ENCODE measurements at places on chromosomes 12 and 14. TPM values are rescaled to one million over a fixed set of nuclear protein-coding genes. Genes with fewer than 3 reads are reported as not detected.
A peak's percentile ranks its signal among the peaks of the same experiment; 100 is the strongest.

GRCh38 chr14:105311838-105312237, 2.7 kb upstream of the PACS2 start:
- no peaks in the 10 kb centered on the region for H3K27me3 ChIP-seq
- no peak for DNase-seq
- peaks cover 13% of the 10 kb centered on the region for H3K4me1 ChIP-seq
- H3K4me3 ChIP-seq, result no peak overlapping the region
- no peak overlapping the region for H3K27ac ChIP-seq
- H3K36me3 ChIP-seq, result no peaks in the 10 kb centered on the region

GRCh38 chr12:122021822-122022392, at the start of gene BCL7A:
Gene BCL7A (plus strand): TSS chr12:122021884. CDS start chr12:122022092, 208 bp downstream.
- H3K4me3 ChIP-seq, result peak within 1 kb of the TSS; percentile 76
- no peaks in the 10 kb centered on the region for H3K27me3 ChIP-seq
- peak within 1 kb of the TSS; percentile 76 for H3K27ac ChIP-seq

GRCh38 chr14:65297744-65298143, 114.8 kb upstream of the FUT8 start:
- no peaks in the 10 kb centered on the region for H3K27me3 ChIP-seq
- no peak overlapping the region for H3K4me3 ChIP-seq
- no peaks in the 10 kb centered on the region for H3K36me3 ChIP-seq
- DNase-seq, result no peak
- no peak overlapping the region for H3K27ac ChIP-seq

DNA sequence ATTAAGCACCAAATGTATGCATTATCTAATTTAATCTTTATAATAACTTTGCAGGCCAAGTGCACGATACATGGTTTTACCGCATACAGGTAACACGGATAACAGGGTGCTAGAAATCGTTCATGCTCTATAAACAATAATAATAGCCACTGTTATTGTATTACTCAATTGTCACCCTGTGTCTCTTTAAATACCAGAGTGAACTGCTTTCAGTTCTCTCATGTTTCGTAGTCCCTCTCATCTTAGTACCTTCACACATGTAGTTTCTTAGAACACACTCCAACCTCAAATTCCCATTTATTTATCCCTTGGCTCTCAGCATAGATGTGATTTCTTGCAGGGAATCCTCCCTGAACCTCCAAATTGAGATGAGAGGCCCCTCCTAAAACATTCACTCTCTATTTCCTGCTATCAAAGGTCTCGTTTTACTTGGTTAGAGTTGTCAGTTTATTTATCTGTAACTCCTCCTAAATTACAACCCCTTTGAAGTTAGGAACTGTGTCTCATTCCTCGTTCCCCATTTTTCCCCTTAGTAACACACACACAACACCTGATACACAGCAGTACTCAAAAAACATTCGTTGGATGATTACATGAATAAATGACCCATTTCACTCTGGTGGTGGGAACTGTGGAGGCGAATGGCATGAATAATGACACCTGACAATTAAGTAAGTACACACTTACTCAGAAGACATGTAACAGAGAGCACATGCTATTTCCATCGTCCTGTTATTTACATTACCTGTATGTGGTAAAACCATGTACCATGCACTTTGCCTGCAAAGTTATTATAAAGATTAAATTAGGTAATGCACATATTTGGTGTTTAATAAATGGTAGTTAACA, 134.6 kb downstream of the BTG1 start:
- H3K27ac ChIP-seq, result no peak overlapping the region
- DNase-seq, result no peak
- H3K4me3 ChIP-seq, result no peak overlapping the region
- no peaks in the 10 kb centered on the region for H3K36me3 ChIP-seq
- H3K27me3 ChIP-seq, result no peaks in the 10 kb centered on the region
- H3K4me1 ChIP-seq, result no peaks in the 10 kb centered on the region

The GUCY2C gene
- total RNA-seq, result not detected

The PSMB5 gene
- total RNA-seq, result 64.8 TPM

DNA sequence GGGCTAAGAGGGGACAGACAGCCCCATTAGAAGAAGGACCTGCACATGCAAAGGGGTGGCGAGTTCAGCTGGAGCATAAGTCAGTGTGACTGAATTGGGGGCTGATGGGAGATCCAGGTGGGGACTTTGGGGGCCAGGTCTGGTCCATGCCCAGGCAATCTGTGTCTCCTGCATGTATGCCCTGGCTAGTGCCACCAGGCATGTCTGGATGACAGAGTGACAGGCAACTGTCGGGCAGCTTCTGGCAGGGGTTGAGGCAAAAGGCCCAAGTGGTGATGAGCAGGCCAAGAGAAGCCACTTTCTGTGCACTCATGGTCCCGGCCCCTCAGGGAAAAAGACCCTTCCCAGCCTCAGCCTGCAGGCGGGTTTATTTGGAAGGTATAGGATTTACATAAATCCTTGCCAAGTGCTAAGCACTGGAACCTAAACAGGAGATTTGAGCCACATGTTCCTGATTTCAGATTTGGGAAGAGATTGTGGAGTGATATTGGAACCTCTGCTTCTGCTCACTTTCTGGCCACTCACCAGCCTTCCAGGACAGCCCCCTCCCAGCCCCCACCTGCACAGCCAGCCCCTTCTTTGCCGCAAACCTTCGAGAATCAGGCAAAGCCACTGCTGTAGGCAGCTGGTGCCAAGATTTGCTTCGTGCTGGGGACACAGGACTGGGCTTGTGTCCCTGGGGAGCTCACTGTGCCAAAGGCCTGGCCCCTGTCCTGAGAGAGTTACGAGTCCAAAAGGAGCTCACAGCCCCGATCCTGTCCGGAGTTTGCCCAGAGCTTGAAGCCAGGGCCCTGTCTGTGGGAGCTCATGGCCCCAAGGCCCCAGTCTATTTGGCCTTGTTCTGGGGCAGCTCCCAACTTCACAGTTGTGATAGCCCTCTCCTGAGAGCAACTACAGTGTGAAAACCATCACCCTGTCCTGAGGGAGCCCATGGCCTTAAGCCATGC, 232.5 kb upstream of the RTL1 start:
- H3K27ac ChIP-seq, result no peak overlapping the region
- H3K27me3 ChIP-seq, result peaks cover 3% of the 10 kb centered on the region
- no peaks in the 10 kb centered on the region for H3K36me3 ChIP-seq
- no peaks in the 10 kb centered on the region for H3K4me1 ChIP-seq

DNA sequence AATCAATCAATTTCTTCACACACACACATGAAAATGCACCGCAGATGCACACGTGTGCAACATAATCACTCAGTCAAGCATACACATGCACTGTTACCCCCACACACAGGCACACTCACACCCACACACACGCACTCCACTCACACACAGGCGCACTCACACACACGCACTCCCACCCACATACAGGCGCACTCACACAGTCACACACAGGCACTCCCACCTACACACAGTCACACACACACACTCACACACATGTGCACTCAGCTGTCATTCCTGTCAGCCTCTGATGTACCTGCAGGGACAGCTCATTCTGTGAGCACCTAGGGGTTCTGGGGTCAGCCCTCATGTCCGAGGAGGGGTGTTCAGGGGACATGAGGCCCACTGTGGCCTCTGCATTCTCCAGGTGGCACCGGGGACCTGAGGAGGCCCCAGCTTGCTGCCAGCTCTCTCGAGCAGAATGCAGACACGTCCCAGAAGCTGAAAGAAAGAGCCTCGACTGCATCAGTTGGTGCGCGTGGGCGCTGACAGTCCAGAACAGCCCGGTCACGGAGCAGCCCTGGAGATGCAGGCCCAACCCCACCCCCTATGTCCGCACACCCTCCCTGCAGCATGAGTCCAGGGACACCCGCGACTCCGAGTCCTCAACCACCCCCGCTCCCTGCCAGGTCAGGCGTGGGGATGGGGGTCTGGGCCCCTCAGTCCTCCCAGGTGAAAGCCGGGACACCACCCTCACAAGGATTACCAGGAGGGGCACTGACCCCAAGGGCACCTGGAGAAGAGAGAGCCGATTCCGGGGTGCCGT, 69.3 kb downstream of the NOC4L start:
- no peak overlapping the region for H3K27ac ChIP-seq
- H3K36me3 ChIP-seq, result no peaks in the 10 kb centered on the region

The ESPL1 gene
- total RNA-seq, result 6.7 TPM

The NYNRIN gene
- total RNA-seq, result 16.1 TPM

GRCh38 chr12:45284096-45284901, 68.4 kb downstream of the ANO6 start:
- H3K4me1 ChIP-seq, result peaks cover 6% of the 10 kb centered on the region
- no peak for DNase-seq
- peaks cover 1% of the 10 kb centered on the region for H3K36me3 ChIP-seq
- H3K27ac ChIP-seq, result no peak overlapping the region
- no peaks in the 10 kb centered on the region for H3K27me3 ChIP-seq

The IFNG gene
- 0.49 TPM for total RNA-seq

The PRDM4 gene
- total RNA-seq, result 23.2 TPM

The HPD gene
- total RNA-seq, result 4.0 TPM

DNA sequence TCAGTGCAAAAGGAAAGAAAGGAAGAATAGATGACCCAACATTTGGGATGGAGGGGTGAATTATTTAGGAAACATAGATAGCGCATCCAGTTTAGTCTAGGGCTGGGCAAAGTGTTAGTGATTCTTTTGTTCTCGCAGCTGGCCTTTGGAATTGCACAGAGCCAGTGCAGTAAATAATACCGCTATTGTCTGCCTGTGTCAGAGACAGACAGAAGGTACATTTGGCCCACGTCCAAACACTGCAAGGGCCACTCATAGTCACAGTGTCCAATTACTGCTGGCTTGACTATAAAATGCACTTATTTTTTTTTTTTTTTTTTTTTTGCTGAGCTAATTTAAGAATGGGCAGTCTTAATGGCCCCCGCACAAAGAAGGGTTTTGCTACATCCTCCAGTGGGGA, 638.6 kb downstream of the BCL11B start:
- no peak for DNase-seq
- no peaks in the 10 kb centered on the region for H3K36me3 ChIP-seq
- no peak overlapping the region for H3K27ac ChIP-seq
- H3K4me1 ChIP-seq, result no peaks in the 10 kb centered on the region

- H3K27ac ChIP-seq, result no peak overlapping the region
- peaks cover 11% of the 10 kb centered on the region for H3K27me3 ChIP-seq
- no peak for DNase-seq
- H3K36me3 ChIP-seq, result no peaks in the 10 kb centered on the region
- H3K4me3 ChIP-seq, result no peak overlapping the region
- no peaks in the 10 kb centered on the region for H3K4me1 ChIP-seq
These were observed 98.0 kb downstream of the GCH1 start for GRCh38 chr14:54804538-54805041.

The UNC79 gene
- 0.25 TPM for total RNA-seq

DNA sequence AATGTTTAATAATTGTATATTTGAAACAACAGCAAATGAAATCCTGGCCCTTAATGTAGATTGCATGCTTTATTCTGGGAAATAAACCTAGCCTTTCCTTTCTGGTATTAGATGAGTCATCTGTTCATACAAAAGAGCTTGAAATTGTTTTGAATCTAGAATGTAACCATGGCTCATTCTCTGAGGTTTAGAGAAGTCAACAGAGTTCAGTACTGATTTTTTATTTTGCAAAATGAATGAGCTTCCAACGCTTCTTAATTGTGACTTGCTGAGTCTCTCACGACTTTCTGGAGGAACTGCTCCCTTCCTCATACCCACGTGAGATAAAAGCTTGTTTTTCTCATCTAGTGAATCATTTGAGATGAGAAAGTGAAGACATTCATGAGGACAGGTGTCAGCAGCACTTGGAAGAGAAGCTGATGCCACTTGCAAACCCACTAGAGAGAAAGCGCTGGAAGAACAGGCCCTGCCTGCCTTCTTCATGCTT, 509.6 kb downstream of the VRK1 start:
- no peak for DNase-seq
- H3K27me3 ChIP-seq, result no peaks in the 10 kb centered on the region
- H3K4me1 ChIP-seq, result no peaks in the 10 kb centered on the region

The PTPRO gene
- total RNA-seq, result 11.7 TPM

GRCh38 chr14:95886366-95887056, 9.9 kb downstream of the TUNAR start:
- no peak for DNase-seq
- no peak overlapping the region for H3K4me3 ChIP-seq
- H3K4me1 ChIP-seq, result no peaks in the 10 kb centered on the region
- peaks cover 1% of the 10 kb centered on the region for H3K27me3 ChIP-seq
- H3K27ac ChIP-seq, result no peak overlapping the region

- H3K36me3 ChIP-seq, result no peaks in the 10 kb centered on the region
- H3K4me1 ChIP-seq, result no peaks in the 10 kb centered on the region
- peaks cover 2% of the 10 kb centered on the region for H3K27me3 ChIP-seq
- no peak overlapping the region for H3K4me3 ChIP-seq
- no peak for DNase-seq
- no peak overlapping the region for H3K27ac ChIP-seq
These were observed 41.1 kb downstream of the GLRX5 start for GRCh38 chr14:95575840-95576473.

DNA sequence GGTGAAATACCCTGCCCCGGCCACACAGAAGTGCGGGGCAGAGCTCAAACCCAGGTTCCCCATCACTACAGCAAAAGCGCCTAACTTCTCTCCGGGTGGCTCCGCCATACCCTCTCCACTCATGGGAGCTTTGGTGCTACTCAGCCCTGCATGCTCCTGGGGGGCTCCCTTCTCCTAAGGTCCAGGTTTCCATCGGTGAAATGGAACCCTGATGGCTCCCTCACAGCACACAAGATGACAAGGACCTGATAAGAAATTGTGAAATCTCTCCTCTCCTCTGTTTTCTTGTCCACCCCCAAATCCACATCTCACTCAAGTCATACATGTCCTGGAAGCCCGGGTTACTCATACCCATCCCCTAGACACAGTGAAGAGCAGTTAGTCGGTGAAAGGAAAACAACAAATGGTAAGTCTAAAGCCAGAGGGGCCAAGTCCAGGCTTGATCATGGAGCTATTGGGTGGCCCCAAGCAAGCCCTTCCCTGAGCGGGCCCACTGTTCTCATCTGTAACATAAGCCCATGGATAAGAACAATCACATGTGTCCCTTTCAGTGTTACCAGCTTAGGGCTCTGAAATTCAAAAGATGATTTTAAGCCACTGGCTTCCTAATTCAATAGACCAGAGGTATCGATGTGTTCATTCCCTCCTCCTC, 317.5 kb downstream of the BCL11B start:
- no peak overlapping the region for H3K27ac ChIP-seq
- no peak overlapping the region for H3K4me3 ChIP-seq
- no peaks in the 10 kb centered on the region for H3K36me3 ChIP-seq
- H3K4me1 ChIP-seq, result peaks cover 14% of the 10 kb centered on the region
- H3K27me3 ChIP-seq, result no peaks in the 10 kb centered on the region

The PPP2R5E gene
- total RNA-seq, result 41.2 TPM

The MYF6 gene
- not detected for total RNA-seq

GRCh38 chr14:71267691-71268090, 360.4 kb downstream of the PCNX1 start:
- DNase-seq, result peak; percentile 34
- no peak overlapping the region for H3K27ac ChIP-seq
- no peaks in the 10 kb centered on the region for H3K27me3 ChIP-seq

DNA sequence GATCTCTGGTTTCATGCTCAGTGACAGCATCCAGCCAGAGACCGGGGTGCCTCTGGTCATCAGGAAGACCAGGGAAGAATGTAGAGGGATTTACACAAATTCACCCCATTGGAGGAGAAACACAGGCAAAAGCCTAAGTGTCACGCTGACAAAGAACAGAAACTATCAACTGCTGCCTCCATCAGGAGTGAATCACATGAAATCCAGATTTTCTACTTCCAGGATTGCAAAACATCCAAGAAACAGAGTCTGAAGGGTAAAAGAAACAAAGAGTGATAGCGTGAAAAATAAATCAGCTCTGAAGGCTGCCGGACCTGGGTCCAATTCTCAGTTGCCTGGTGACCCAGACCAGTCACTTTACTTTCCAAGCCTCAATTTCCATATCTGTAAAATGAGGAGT, 136.1 kb upstream of the MAP1LC3B2 start:
- no peak overlapping the region for H3K27ac ChIP-seq

GRCh38 chr12:5403411-5403810, 28.5 kb upstream of the NTF3 start:
- no peaks in the 10 kb centered on the region for H3K4me1 ChIP-seq
- H3K36me3 ChIP-seq, result no peaks in the 10 kb centered on the region
- H3K27ac ChIP-seq, result no peak overlapping the region
- peaks cover 19% of the 10 kb centered on the region for H3K27me3 ChIP-seq

Data from lung (tissue), 17 donors.